Stimulated activated naive CD4-positive, alpha-beta T cell (primary cell): ENCODE measurements at places on chromosomes 3 and 15.

DNA sequence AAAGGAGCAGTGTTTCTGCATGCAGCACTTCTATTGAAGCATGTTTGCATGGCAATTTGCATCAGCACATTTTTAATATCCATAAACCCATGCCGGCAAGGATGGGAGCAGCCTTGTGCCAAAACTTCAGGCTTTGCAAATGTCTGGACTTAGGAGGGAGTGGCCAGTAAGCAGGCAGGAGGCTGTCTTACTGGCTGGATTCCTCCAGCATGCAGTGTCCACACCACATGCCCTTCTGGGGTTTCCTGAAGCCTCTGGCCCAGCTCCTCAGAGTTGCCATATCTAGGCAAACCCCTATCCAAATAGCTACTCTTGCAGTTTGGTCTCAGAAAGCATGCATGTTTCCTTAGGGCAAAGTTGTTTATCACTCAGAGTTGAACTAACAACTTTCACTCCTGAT, 139.1 kb upstream of the MRPS22 start:
- no peak for DNase-seq

DNA sequence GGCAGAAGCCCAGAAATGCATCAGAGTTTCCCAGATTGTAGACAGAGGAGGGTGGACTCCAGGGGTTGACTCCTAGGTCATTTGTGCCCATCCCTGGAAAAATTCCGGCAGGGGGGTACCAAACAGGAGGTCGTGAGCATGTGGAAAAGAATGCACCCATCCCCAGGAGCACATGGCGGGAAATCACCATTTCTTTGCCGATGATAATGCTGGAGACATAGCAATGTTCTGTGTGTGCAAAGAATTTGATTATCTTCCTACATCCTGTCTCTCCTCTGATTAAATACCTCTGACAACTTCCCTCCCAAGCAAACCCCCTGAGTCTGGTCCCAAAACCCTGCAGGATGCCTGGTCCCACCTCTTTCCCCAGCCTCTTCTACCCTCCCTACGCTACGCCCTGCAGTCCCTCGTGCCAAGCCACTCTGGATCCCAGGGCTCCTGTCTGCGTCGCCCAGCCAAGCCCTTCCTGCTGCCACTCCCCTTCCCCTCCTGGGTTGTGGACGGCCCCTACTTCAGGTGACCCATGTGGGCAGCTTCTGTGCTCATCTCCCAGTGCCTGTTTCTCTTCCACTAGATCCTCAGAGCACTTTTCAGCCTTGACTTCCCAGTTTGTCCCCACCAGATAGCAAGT, 15.8 kb downstream of the WNT7A start:
- no peak for DNase-seq

DNA sequence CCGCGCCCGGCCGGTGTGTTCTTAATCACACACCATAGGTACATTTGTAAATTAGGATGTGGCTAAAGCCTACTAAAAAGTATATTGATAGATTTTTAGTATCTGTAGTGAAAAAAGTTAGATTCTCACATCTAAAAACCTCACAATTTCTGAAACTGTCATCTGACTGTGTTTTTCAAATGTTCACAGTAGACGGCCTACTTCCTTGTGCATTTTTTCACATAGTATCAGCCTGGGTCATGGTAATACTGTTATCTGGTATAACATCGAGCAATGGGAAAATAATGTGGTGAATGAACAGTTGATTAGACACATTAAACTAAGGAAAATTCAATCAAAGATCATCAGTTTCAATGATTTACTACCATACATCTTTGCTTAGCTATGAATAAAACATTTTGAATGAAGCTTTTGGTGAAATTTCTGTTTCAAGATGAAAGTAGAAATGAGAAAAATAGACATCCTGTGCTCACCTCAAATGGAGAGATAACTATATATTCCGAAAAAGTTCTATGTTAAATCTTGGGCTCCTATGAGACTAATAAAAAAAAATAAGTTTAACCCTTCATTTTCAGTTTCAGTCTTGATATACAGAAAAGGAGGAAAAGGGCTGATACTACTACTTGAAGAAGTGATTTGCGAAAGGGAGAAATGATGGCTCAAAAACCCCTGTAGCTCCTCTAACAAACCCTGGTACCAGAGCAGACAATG, 262.7 kb downstream of the ZBTB20 start:
- DNase-seq = no peak

DNA sequence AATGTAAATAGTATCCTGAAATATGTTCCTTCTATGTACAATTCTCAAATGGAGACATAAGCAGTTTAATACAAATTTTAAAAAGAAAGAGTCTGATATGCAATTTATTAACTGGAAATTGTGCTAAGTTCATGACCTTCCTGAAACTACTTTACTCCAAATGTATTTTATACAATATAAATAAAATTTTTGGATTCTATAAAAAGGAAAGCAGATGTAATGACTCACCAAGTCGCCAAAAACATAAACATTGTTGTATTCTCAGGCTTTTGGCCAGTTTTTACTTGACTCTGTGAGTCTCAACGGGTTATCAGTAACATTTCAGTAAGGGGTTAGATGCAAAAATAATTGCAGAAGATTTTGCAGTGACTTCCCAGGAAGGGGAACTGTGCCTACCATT, 948.2 kb downstream of the EPHA3 start:
- no peak for DNase-seq

DNA sequence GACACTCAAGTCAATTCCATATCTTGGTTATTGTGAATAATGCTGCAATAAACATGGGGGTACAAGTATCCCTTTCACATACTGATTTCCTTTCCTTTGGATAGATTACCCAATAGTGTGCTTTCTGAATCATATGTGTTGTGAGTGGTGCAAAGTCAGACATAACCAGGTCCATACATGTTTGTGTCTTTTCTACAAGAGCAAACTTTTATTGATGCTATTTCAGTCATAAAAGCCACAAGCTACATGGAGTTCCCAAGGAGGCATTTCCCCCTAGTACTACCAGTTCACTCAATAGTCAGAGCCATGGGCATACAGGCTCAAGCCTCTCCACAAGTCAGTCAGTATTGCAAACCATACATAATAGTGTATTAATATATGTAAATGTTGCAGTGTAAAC, 10.1 kb downstream of the CEP63 start:
- no peak for DNase-seq

DNA sequence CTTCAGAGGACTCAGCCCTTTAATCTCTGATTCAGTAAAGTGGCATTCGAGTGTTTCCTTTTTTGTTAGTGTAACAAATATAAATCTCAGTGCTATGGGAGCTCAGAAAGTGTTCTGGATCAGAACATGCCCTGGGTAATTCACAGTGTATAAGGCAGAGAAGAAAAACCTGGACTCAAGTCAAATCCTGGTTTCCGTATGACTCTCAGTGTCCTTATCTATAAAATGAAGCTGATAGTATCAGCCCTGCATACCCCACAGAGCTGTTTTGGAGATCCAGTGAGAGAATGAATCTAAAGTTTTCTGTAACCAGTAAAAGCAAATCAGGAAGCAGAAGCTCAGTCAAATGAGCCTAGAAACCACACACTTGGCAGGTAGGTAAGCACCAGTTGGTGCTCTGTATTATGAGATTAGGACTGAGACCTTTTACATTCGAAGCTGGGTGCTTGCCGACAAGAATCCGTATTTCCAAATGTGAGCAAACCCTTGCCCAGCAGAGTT, 67.2 kb downstream of the IL1RAP start:
- DNase-seq = no peak

DNA sequence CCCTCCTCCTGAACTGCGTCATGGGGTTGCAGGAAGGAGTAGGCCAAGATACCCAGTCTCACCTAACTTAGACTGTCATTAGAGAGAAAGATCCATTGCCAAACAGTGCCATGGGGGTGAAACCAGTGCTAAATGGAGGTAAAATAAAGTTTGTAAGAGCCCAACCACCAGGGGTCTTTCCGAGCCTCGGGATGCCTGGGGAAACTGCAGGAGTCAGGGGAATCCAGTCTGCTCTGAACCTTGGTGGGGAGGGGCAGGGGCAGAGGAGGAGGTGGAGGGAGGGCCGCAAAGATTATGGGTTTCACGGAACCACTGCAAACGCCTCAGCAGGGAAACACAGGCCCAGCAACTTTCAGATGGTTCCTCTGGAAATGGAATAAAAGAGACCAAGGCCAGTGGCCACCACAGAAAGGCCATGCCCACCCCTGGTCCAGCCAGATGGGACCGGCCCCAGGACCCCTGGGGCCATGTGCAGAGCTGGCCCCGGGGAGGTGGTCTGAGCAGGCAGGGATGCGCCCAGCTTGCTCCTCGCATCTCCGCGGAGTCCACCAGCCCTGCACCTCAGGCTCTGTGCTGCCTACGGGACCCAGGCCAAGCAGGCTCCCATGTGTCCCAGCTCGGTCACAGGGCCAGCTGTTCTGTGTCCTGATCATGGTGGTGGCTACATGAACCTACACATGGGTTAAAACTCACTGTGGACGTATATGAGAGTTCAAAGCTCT, 19.8 kb upstream of the GP9 start:
- no peak for DNase-seq
